ENCODE measurements at places on chromosomes 5 and 9.

GRCh38 chr9:87570000-87570908 is 72.6 kb downstream of the DAPK1 start:
- no peaks in the 10 kb centered on the region for H3K36me3 ChIP-seq
- no peak overlapping the region for H3K27ac ChIP-seq
- DNase-seq, result no peak
- no peak overlapping the region for H3K4me3 ChIP-seq
- H3K27me3 ChIP-seq, result no peaks in the 10 kb centered on the region

GRCh38 chr5:14510880-14511279 is 70.7 kb upstream of the OTULINL start:
- peaks cover 23% of the 10 kb centered on the region for H3K36me3 ChIP-seq
- H3K27ac ChIP-seq, result no peak overlapping the region
- no peak overlapping the region for H3K4me3 ChIP-seq
- H3K4me1 ChIP-seq, result no peaks in the 10 kb centered on the region
- no peak for DNase-seq
- H3K27me3 ChIP-seq, result no peaks in the 10 kb centered on the region

DNA sequence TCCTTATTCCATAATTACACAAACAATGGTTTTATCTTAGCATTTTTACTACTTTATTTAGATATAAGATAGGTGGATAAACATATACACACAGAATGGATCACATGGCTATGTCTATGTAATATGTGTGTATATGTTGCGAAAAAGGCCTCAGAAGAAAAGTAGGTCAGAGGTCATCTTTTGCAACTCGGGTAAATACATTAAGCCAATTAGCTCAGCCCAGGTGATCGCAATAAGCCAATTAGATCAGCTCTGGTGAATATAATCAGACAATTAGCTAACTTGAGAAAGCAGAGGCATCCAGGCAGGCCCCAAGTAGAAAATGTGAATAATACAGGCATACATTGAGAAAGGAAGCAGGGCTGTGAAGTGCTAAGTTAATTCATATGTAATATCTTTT is 24.3 kb downstream of the SLCO4C1 start:
- H3K36me3 ChIP-seq, result no peaks in the 10 kb centered on the region
- no peak for DNase-seq
- H3K4me3 ChIP-seq, result no peak overlapping the region
- no peaks in the 10 kb centered on the region for H3K4me1 ChIP-seq

- H3K36me3 ChIP-seq, result no peaks in the 10 kb centered on the region
- H3K4me3 ChIP-seq, result no peak overlapping the region
- H3K4me1 ChIP-seq, result peaks cover 15% of the 10 kb centered on the region
- DNase-seq, result no peak
- no peaks in the 10 kb centered on the region for H3K27me3 ChIP-seq
These were observed 164.7 kb upstream of the TARS1 start for GRCh38 chr5:33275921-33276627.

DNA sequence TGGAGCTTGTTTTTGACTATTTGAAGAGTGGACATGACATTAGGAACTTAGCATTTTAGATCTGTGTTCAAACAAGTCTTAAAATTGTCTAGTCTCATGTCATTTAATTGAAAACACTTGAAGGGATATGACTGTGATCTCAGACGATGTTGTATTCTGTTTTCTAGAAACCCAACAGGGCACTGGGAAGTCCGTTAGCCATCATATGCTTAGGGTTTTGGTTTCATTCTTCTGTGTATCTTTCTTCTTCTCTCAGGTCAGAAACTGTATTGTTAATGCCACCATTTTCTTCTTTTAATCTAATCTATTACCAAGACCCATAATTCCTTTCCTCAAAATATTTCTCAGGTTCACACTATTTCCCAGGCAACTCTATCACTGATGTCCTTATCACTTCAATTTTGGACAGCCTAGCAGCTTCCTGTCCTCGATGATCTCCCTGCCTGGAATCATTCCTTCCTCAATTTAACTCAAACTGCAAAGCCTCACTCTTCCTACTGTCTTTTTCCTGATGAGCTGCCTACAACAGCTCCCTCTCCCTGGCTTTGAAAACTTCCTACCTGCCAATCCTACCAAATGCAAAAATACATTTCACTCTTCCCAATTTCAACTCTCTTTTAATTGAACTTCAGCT is 77.7 kb downstream of the MEF2C start:
- no peak for DNase-seq
- H3K27me3 ChIP-seq, result no peaks in the 10 kb centered on the region
- no peaks in the 10 kb centered on the region for H3K36me3 ChIP-seq
- H3K27ac ChIP-seq, result no peak overlapping the region
- no peak overlapping the region for H3K4me3 ChIP-seq
- H3K4me1 ChIP-seq, result no peaks in the 10 kb centered on the region

DNA sequence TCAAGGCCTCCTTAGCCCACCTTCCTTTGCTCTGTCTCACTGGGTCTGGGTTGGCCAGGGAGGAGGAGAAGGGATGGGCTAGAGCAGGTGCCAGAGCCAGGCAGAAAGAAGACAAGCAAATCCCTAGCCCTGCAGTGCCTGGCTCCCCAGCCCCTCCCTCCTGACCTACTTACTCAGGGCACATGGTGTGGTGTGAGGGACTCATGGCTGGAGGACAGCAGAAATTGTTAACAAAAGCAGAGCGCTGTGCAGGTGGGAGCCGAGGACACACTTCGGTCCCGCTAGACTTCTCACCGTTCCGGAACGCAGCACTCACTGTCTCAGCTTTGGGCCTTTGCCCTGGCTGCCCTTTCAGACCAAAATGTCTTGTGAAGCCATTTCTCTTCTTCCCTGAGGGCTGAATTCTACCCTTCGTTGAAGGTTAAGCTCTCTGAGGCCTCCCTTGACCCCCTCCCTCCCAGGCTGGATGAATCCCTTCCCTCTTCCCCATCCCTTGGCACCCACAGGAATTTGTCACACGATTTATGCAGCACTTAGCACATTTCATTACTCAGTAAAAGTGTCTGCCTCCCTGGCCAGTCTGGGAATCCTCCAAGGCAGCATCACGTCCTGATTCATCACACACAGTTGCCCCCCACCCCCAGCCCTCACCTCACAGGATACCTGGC is 263.9 kb upstream of the TRPC7 start:
- no peaks in the 10 kb centered on the region for H3K27me3 ChIP-seq
- H3K36me3 ChIP-seq, result no peaks in the 10 kb centered on the region
- no peak overlapping the region for H3K27ac ChIP-seq
- H3K4me3 ChIP-seq, result no peak overlapping the region
- no peak for DNase-seq

DNA sequence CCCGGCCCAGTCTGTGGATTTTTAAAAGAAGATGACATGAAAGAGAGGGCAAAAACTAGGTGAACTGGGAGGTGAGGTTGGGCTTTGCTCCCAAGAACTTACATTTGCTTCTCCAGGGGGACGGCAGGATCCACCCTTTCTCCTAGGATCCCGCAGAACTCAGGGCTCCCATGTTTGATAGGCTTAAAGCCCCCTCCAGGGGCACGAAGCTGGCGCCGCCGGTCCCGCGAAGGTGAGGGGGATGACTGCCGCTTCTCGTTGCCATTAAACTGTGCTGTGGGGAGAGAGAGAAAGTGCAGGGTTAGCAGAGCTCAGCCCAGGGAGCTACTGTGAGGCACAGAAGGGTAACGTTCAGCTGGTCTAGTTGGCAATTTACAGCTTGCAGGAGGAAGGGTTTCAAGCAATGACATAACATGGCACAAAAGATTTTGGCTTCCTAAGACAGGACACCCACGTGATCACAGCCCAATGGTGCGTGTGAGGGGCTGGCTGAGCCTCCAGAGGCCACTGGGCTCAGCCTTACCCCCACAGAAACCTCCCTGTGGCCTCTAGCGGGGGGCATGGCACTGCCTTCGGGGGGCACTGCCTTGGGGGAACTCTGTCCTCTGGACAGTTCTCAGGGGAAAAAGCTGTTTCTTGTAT is 52.0 kb upstream of the SLC25A51 start:
- no peak overlapping the region for H3K4me3 ChIP-seq
- no peak for DNase-seq
- peak overlapping the region; percentile 100 for H3K27ac ChIP-seq
- peaks cover 37% of the 10 kb centered on the region for H3K36me3 ChIP-seq
- no peaks in the 10 kb centered on the region for H3K27me3 ChIP-seq
- H3K4me1 ChIP-seq, result peaks cover 41% of the 10 kb centered on the region

GRCh38 chr9:68619636-68620035 is 79.0 kb upstream of the TMEM252 start:
- H3K4me3 ChIP-seq, result no peak overlapping the region
- no peaks in the 10 kb centered on the region for H3K36me3 ChIP-seq
- H3K4me1 ChIP-seq, result peaks cover 7% of the 10 kb centered on the region
- H3K27ac ChIP-seq, result no peak overlapping the region
- H3K27me3 ChIP-seq, result peaks cover 6% of the 10 kb centered on the region
- peak; percentile 43 for DNase-seq

GRCh38 chr9:99101812-99102211 is 3.1 kb upstream of the TGFBR1 start:
- no peak overlapping the region for H3K4me3 ChIP-seq
- no peak for DNase-seq
- no peaks in the 10 kb centered on the region for H3K36me3 ChIP-seq
- H3K4me1 ChIP-seq, result peaks cover 13% of the 10 kb centered on the region
- H3K27ac ChIP-seq, result no peak overlapping the region
- H3K27me3 ChIP-seq, result no peaks in the 10 kb centered on the region

DNA sequence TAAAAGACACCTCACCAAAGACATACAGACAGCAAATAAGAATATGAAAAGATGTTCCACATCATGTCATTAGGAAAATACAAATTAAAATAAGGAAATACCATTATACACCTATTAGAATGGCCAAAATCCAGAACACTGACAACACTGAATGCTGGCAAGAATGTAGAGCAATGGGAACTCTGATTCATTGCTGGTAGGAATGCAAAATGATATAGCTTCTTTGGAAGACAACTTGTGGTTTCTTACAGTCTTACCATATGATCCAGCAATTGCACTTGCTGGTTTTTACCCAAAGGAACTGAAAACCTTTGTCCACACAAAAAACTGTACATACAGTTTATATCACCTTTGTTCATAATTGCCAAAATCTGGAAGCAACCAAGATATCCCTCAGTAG is 6.5 kb downstream of the TMEM161B start:
- H3K4me3 ChIP-seq, result no peak overlapping the region
- peaks cover 26% of the 10 kb centered on the region for H3K36me3 ChIP-seq
- DNase-seq, result no peak
- H3K27me3 ChIP-seq, result no peaks in the 10 kb centered on the region

GRCh38 chr9:115764645-115765044 is 388.9 kb upstream of the PAPPA start:
- H3K27me3 ChIP-seq, result no peaks in the 10 kb centered on the region
- H3K4me1 ChIP-seq, result no peaks in the 10 kb centered on the region
- no peak overlapping the region for H3K4me3 ChIP-seq
- no peak overlapping the region for H3K27ac ChIP-seq

- H3K4me3 ChIP-seq, result peak within 1 kb of the TSS; percentile 53
- H3K4me1 ChIP-seq, result no peaks in the 10 kb centered on the region
- no peaks in the 10 kb centered on the region for H3K36me3 ChIP-seq
- peak; percentile 33 for DNase-seq
- 0 out of 2 replicates have a peak, but pooled peaks cover 9% of the 10 kb centered on the region for H3K27me3 ChIP-seq
- no peak within 1 kb of the TSS for H3K27ac ChIP-seq
These were observed at the start of gene GPR150 for GRCh38 chr5:95620030-95620869. TSS of gene GPR150 (plus strand) at chr5:95620087. CDS start at chr5:95620276, 189 bp downstream.

DNA sequence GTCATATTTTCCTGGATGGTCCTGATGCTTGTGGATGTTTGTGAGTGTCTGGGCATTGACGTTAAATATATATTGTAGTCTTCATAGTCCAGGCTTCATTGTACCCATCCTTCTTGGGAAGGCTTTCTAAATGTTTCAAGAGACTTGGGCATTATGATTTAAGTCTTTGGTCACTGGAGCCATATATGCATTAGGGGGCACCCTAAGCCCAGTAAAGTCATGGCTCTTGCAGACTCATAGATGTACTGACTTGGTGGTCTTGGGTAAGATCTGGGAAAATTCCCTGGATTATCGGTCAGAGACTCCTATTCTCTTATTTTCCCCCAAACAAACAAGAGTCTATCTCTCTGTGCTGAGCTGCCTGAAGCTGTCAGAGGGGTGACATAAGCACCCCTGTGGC is 271.1 kb downstream of the TRIM36 start:
- H3K4me1 ChIP-seq, result no peaks in the 10 kb centered on the region
- no peak for DNase-seq
- H3K4me3 ChIP-seq, result no peak overlapping the region

DNA sequence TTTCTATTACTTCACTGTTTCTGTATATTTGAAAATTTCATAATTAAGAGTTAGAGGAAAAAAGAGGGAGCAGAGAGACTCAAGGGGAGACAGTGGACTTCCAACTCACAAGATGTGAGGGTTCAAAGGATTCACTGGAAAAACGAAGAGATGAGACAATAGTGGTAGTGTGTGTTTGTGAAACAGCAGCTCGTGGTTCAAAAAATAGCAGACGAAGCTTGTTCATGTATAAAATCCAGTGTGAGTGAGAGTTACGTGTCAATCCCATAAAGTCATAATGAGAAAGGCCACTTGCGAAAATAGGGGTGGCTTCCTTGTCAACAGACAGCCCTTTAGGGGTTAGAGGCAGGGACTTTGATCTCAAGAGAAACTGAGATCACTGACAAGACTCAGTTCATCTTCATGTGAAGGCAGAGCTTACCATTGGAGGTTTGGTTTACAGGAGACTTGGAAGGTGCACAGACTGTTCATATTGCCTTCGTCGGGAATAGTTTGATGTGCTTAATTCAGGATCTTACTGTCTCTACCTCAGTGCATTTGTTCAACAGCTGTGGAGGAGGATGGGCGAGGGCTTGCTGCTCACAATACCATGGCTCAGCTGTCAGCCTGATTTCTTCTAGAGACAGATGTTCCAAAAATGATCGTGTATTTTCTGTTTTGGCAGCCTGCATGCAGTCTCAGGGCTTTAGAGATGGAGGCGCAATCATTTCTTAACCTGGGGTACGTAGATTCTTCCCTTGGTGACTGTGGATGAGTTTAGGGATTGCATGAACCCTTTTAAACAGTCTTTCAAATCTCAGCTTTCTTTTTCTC is 105.7 kb upstream of the KLF9 start:
- H3K27me3 ChIP-seq, result no peaks in the 10 kb centered on the region
- no peak overlapping the region for H3K27ac ChIP-seq
- no peaks in the 10 kb centered on the region for H3K4me1 ChIP-seq
- H3K4me3 ChIP-seq, result no peak overlapping the region
- H3K36me3 ChIP-seq, result no peaks in the 10 kb centered on the region

DNA sequence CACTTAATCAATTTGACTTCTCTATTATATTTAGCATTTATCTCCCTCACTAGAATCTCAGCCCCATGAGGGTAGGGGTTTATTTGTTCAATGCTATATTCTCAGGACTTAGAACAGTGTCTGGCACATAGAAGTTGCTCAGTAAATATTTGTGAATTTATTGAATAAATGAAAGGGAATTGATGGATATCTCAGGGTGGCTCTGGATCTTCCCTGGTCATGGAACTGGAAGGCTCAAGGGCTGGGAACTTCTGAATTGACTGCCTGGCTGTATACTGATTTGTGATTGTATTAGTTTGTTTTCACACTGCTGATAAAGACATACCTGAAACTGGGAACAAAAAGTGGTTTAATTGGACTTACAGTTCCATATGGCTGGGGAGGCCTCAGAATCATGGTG is 57.2 kb downstream of the KIF4B start:
- DNase-seq, result no peak
- peaks cover 5% of the 10 kb centered on the region for H3K27me3 ChIP-seq
- H3K36me3 ChIP-seq, result no peaks in the 10 kb centered on the region
- no peak overlapping the region for H3K27ac ChIP-seq
- no peaks in the 10 kb centered on the region for H3K4me1 ChIP-seq
- H3K4me3 ChIP-seq, result no peak overlapping the region

GRCh38 chr5:9173281-9174048 is 372.4 kb downstream of the SEMA5A start:
- DNase-seq, result peak; percentile 29
- no peaks in the 10 kb centered on the region for H3K27me3 ChIP-seq
- H3K4me1 ChIP-seq, result no peaks in the 10 kb centered on the region
- no peaks in the 10 kb centered on the region for H3K36me3 ChIP-seq

GRCh38 chr5:57817924-57818323 is 335.3 kb upstream of the ACTBL2 start:
- H3K27me3 ChIP-seq, result no peaks in the 10 kb centered on the region
- no peak overlapping the region for H3K27ac ChIP-seq
- H3K4me3 ChIP-seq, result no peak overlapping the region
- no peak for DNase-seq
- H3K4me1 ChIP-seq, result peaks cover 29% of the 10 kb centered on the region
- H3K36me3 ChIP-seq, result no peaks in the 10 kb centered on the region
